Esophagus squamous epithelium (tissue), 5 donors: ENCODE measurements at places on chromosomes 1 and 21. TPM values are rescaled to one million over a fixed set of nuclear protein-coding genes. Genes with fewer than 3 reads are reported as not detected.
A peak's percentile ranks its signal among the peaks of the same experiment; 100 is the strongest.

DNA sequence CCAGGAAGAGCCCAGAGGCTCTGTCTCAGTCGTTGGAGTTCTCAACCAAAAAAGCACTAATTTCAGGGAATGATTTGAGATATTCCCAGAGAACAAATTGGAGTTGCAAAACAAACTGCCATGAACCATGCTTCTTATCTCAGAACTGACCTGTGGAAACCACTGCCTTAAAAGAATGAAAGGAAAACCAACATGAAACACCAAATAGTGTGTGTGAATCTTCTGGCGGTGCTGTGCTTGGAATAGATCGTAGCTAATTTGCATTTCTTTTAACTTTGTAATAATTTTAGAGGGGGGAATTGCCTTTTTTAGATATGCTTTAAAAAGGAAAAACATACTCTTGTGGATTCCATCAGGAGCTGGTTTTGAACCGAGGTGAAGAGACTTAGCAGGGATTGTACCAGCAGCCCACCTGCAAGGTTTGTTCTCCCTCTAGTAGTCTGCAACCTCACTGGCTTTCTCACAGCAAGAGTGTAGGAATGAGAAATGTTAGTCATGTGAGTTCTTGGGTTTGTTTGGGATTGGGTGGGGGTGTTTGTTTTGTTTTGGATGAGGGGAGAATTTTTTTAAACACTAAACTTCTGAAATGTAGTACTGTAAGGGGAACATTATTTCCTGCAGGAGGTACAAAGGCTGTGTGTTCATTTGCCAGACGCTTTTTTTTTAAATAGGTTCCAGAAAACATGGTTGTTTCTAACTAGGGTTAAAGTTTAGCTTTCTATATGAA is 45.7 kb upstream of the ANGPTL1 start:
- H3K4me3 ChIP-seq: no peak overlapping the region
- peaks cover 37% of the 10 kb centered on the region for H3K36me3 ChIP-seq
- no peak for DNase-seq

DNA sequence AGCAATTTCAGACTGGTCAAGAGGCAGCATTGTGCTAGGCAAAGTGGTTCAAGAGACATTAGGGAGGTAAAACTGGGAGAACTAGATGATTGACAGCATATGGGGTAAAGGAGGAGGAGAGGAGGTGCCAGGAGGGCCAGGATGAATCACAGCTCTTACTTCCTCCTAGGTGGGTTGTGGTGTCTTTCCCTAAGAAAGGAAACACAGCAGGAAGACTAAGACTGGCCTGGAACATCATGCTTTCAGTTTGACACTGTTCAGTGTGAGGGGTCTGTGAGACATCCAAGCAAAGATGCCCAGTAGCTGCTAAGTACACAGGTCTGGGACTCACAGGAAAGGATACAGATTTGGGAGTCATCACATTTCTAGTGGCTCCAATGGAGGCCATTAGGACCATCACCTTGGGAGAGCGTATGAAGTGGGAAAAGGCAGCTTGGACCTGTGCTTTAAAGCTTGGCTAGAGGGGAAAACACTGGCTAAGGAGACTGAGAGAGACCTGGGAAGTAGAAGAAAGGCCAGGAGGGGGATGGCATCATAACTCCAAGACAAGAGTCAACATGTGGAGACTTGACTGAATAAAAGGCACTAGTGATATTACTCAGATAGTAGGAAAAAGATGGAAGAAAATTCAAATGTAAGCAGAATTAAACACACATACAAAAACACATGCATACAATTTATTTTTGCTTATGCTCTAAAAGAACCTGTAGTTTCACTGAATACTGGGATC is 17.3 kb downstream of the CD58 start:
- peak overlapping the region; percentile 70 for H3K27ac ChIP-seq
- no peak for DNase-seq
- no peak overlapping the region for H3K4me3 ChIP-seq
- no peaks in the 10 kb centered on the region for H3K27me3 ChIP-seq
- H3K36me3 ChIP-seq: no peaks in the 10 kb centered on the region

DNA sequence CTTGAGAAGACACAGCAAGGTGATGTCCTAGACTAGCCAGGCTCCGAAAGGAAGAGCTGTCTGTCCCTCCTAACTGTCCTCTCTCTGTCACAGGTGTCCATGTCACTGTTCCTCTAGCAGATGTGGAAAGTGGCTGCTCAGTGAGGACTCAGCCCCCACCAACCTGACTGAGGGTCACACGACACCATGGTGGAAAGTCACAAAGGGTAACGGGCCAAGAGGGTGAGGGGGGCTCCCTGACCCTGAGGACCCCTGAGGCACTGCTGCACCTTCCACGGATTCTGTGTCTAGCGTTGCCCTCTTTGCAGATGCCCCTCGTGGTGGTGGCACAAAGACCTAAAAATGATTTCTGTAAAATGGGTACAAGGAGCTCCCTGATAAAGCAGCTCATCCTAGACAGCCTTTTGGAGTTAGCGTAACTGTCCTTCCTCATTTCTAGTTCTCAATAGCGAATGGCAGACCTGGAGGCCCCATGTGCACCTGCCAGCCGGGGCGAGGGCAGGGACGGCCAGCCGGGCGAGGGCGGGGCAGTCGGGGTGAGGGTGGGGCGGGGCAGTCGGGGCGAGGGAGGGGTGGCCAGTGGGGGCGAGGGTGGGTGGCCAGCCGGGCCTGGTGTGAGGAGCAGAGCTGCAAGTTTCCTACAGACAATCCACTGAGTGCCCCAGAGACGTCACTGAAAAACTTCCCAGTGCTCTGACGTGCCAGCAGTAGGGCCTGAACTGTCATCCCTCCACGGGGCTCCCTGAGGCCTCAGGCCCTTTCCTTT is 23.4 kb downstream of the POFUT2 start:
- H3K27me3 ChIP-seq: no peaks in the 10 kb centered on the region
- no peaks in the 10 kb centered on the region for H3K4me1 ChIP-seq
- peaks cover 21% of the 10 kb centered on the region for H3K36me3 ChIP-seq
- H3K27ac ChIP-seq: no peak overlapping the region

GRCh38 chr1:50454911-50455310 is 31.7 kb upstream of the DMRTA2 start:
- no peak for DNase-seq
- H3K4me1 ChIP-seq: no peaks in the 10 kb centered on the region

DNA sequence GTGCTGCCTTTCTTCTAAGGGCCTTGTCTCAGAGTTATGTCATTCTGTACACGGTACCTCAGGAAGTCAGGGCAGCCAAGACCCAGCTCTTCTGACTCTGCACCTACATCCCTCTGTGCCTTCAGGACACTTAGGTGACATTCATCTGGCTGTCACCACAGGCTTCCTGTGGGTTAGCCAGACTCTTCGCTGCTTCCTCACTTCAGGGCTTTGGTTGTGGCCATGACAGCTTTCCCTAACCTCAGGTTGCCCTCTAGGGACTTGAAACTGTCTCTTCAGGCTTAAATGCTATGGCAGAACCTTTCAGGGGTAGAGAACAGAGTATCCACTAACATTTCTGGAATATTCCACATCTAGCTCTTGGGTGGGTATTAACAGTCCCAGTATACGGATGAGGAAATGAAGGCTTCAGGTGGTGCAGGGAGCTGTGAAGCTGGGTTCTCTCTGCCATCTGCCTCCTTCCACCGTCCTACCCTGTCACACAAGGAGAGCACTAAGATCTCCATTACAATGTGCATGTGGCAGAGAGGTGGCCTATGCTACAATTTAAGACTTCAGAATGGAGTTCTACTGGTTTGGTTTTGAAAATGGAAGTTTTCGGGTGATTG is 9.9 kb downstream of the TSSK3 start:
- no peaks in the 10 kb centered on the region for H3K27me3 ChIP-seq
- H3K4me3 ChIP-seq: no peak overlapping the region
- H3K36me3 ChIP-seq: peaks cover 48% of the 10 kb centered on the region
- H3K27ac ChIP-seq: no peak overlapping the region

- no peak overlapping the region for H3K27ac ChIP-seq
- H3K4me3 ChIP-seq: no peak overlapping the region
- DNase-seq: no peak
These were observed 194.6 kb downstream of the TNR start for GRCh38 chr1:175548774-175549173.

DNA sequence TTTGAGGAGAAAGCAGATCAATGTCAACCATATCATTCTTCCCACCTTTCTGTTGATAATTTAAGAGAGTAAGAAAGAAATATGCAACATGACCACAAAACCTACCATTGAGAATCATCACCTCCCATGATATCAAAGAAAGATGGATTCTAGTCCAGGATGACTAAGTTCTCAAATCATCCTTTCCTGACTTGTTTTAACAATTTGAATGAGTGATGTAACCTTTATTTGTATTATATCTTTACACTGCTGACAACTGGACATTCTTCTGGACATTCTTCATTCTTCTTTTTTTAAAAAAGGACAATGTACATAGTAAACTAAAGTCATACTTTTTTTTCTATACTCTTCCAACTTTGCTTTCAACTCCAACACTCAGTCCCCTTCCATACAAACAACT is 9.5 kb downstream of the PSMB4 start:
- H3K4me3 ChIP-seq: no peak overlapping the region
- H3K36me3 ChIP-seq: peaks cover 100% of the 10 kb centered on the region
- no peak for DNase-seq
- no peak overlapping the region for H3K27ac ChIP-seq

GRCh38 chr1:209769171-209769904 is 13.5 kb downstream of the TRAF3IP3 start:
- no peaks in the 10 kb centered on the region for H3K36me3 ChIP-seq
- DNase-seq: peak; percentile 24
- H3K4me3 ChIP-seq: no peak overlapping the region
- H3K27me3 ChIP-seq: no peaks in the 10 kb centered on the region
- H3K4me1 ChIP-seq: peaks cover 11% of the 10 kb centered on the region
- peak overlapping the region; percentile 71 for H3K27ac ChIP-seq

- H3K36me3 ChIP-seq: no peaks in the 10 kb centered on the region
- no peaks in the 10 kb centered on the region for H3K27me3 ChIP-seq
- no peak overlapping the region for H3K27ac ChIP-seq
- no peak for DNase-seq
- H3K4me3 ChIP-seq: no peak overlapping the region
These were observed 108.5 kb downstream of the CACHD1 start for GRCh38 chr1:64578270-64578973.

DNA sequence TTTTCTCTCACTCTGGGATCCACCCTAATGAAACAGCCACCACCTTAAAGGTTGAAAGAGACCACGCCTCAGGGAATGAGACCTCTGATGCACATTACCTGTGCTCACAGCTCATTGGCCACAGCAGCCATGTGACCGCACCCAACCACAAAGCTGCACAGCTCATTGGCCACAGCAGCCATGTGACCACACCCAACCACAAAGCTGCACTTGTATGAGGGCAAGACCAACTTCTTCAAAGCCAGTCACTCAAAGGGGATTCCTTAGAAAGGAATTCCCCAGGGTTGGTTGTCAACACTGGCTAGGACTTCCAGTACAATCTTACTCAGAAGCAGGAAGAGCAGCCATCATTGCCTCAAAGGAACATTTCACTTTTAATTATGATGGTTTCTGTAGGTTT is 43.6 kb upstream of the PDE9A start:
- H3K36me3 ChIP-seq: no peaks in the 10 kb centered on the region
- H3K4me3 ChIP-seq: no peak overlapping the region
- no peak overlapping the region for H3K27ac ChIP-seq

DNA sequence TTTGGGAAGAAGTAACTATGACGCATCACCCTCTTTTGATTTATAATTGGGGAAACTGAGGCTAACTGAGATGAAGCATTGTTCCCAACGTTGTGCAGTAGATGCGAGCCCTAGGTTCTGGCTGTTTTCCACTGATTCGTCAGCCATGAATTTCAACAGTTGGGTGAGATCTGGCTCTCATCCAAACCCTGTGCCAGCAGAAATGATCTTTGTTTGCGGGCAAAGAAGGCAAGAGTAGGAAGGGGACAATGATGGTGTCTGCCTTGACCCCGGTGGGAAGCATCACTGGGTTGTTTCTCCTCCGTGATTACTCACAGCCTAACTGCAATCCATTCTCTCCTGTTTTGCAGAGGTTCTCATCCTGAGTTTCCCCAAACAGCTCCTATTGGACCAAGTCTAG is 142.3 kb downstream of the MIS18A start:
- no peak overlapping the region for H3K27ac ChIP-seq
- peaks cover 7% of the 10 kb centered on the region for H3K27me3 ChIP-seq
- H3K4me3 ChIP-seq: no peak overlapping the region
- no peak for DNase-seq

DNA sequence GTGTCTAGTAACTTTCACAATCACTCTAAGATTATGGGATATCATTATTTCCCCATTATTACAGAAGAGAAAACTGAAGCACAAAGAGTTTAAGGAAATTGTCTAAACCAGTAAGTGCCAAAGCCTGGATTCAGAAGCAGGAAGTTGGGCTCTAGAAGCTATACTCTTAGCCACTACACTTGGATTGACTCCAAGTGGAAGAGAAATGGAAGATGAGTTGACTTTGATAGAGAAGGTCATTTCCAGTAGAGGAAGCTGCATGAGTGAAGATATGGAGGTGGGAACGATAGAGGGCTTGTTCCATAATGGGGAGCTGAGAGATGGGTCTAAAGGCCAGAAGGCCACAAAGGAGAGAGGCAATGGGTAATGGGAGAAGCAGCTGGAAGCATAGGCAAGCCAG is 11.7 kb upstream of the TDRD10 start:
- H3K27me3 ChIP-seq: no peaks in the 10 kb centered on the region
- DNase-seq: no peak
- H3K27ac ChIP-seq: peak overlapping the region; percentile 29
- peaks cover 15% of the 10 kb centered on the region for H3K4me1 ChIP-seq
- H3K36me3 ChIP-seq: peaks cover 6% of the 10 kb centered on the region

- H3K27me3 ChIP-seq: no peaks in the 10 kb centered on the region
- no peak for DNase-seq
- H3K27ac ChIP-seq: no peak overlapping the region
- H3K4me3 ChIP-seq: no peak overlapping the region
These were observed 271.6 kb downstream of the LMO4 start for GRCh38 chr1:87600055-87600850.

DNA sequence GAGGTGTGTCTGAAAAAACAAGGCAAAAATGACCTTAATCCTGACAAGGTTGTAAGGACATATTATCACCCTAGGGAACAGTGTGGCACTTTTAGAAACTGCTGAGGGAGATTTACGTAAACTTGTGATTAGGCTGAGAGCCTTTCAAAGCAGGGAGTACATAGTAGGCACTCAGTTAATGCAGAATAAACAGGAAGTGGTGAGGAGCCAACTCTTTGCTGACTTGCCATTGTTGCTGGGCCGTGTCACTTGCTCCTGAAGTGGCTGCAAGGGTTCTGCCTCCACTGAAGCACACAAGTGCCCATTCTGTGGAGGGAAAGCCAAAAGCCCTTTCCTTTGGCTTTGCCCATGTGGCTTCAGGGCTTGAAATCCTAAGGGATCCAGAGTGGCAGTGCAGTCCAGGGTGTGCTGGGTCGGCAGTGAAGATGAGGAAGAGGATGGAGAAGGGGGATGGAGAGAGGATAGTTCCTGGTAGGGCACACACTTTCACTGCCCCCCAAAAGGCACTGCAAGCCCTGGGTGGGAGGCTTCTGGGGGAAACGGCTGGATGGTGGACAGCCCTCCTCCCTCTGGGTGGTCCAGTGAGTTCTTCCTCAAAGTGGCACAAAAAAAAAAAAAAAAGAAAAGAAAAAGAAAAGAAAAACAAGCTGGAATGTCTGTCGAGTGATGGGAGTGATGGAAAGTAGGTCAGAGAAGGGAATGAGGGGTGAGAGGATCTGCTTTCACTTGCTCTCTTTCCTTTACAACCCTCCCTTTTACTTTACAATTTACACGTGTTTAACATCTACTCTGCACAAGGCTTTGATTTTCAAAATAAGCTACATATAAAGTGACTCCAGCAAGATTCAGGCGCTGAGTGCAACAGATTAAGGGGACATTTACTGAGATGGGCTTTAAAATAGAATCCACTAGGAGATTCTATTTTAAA is 13.7 kb upstream of the RHEX start:
- no peaks in the 10 kb centered on the region for H3K36me3 ChIP-seq
- H3K27ac ChIP-seq: no peak overlapping the region

The NBPF4 gene
- not detected for total RNA-seq

The CTSK gene
- total RNA-seq: 71.7 TPM

The IFNLR1 gene
- 3.2 TPM for total RNA-seq
